ENCODE measurements at places on chromosomes 12 and 14. TPM values are rescaled to one million over a fixed set of nuclear protein-coding genes. Genes with fewer than 3 reads are reported as not detected.

The PAPOLA gene
- total RNA-seq = 139 TPM

The ITGB7 gene
- 1.3 TPM for total RNA-seq

The DBX2 gene
- not detected for total RNA-seq

The WDHD1 gene
- total RNA-seq = 14.3 TPM

The BCDIN3D gene
- 5.1 TPM for total RNA-seq

The ITPK1 gene
- 18.1 TPM for total RNA-seq

The SYNE2 gene
- total RNA-seq = 13.6 TPM

The OR10AD1 gene
- total RNA-seq = not detected

The B4GALNT1 gene
- total RNA-seq = 2.9 TPM

The MTRFR gene
- 11.5 TPM for total RNA-seq

Data from articular chondrocyte of knee joint (primary cell).